ENCODE measurements at places on chromosomes 5 and 9. TPM values are rescaled to one million over a fixed set of nuclear protein-coding genes. Genes with fewer than 3 reads are reported as not detected.
A peak's percentile ranks its signal among the peaks of the same experiment; 100 is the strongest.

DNA sequence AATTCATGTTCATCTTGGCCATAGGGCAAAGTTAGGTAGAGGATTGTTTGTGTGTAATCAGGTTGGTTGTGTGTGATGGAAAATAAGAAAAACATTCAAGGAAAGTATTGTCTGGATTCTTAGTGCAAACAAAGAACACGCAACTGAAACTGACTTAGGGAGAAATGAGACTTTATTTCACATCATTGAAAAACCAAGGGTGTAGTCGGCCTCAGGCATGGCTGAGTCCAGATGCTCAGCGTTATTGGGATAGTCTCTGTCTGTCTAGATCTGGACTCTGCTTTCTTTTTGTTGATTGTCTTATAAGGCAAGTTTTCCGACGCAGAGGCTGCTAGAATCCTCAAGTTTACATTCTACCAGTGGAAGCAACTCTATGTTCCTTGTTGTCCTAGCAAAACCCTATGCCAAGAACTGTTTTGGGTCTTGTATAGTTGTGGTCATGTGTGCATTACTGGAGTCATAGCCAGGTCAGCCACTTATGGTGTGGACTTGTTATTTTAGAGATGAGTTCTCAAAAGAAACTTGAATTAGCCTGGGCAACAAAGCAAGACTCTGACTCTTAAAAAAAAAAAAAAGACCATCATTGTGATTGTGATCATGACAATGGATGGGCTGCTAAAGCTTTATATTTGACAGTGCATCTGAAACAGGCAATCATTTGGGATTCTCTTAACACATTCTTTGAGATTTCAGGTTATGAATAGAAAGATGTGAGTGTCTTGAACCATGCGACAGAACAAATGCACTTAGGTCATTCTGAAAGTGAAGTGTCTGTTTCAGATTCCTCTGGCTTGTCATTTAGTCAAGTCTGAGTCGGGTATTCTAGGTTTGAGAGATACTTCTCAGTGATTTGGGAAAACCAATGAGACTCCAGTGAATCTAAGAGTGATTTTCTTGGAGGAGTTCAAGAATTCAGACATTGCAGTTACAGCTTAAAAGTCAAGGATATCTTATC lies 82.6 kb downstream of the DOCK2 start:
- H3K27ac ChIP-seq, result no peak overlapping the region
- H3K4me3 ChIP-seq, result no peak overlapping the region
- H3K4me1 ChIP-seq, result no peaks in the 10 kb centered on the region
- peaks cover 95% of the 10 kb centered on the region for H3K36me3 ChIP-seq

DNA sequence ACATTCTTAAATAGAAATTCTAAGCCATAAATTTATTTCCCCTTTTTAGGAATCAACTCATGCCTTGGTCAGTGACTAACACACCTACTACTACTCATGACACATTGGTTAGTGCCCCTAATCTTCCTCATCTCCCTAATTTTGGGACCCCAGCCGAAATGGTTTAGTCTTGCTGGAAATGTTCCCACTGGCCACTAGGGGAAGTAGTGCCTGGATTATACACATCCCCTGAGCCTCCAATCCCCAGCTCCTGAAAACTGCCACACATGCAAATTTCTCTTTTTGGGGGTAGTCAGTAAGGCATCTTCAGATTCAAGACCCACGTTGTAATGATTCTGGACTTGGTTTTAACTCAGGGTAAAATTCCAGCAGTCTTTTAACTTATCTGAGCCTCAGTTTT lies 79.8 kb downstream of the HSD17B3 start:
- no peaks in the 10 kb centered on the region for H3K36me3 ChIP-seq
- DNase-seq, result no peak
- peaks cover 37% of the 10 kb centered on the region for H3K27me3 ChIP-seq
- no peak overlapping the region for H3K27ac ChIP-seq
- H3K4me3 ChIP-seq, result no peak overlapping the region

Gene ACOT12
- total RNA-seq, result not detected

Gene ELOVL7
- total RNA-seq, result 0.14 TPM

Gene GMCL2
- total RNA-seq, result not detected

Gene PCDH12
- not detected for total RNA-seq

Gene CSF2
- total RNA-seq, result not detected

Gene FRMD3
- 1.2 TPM for total RNA-seq

GRCh38 chr5:2782658-2783057 lies 31.2 kb upstream of the IRX2 start:
- H3K36me3 ChIP-seq, result no peaks in the 10 kb centered on the region
- H3K27me3 ChIP-seq, result peaks cover 8% of the 10 kb centered on the region
- no peak for DNase-seq
- H3K4me1 ChIP-seq, result no peaks in the 10 kb centered on the region
- H3K27ac ChIP-seq, result no peak overlapping the region

GRCh38 chr5:35709688-35710087 lies 92.0 kb downstream of the SPEF2 start:
- H3K4me3 ChIP-seq, result no peak overlapping the region
- no peaks in the 10 kb centered on the region for H3K4me1 ChIP-seq
- no peak overlapping the region for H3K27ac ChIP-seq

DNA sequence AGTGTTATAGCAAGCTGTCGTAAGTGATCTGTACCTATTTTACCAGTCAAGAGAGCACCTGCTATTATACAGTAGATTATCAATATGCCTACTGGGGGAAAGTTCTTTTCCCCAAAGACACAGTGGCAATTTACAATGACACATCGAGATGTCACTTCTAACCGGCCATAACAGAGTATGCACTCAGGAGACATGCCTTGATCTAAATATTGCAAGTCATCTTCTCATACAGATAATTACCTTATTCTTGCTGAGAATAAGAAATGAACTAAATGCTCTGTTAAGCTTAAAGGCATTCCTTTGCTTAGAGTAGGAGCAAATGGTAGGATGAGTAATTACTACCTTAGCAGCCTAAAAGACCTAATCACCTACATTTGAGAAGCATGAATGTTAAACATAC lies 71.6 kb downstream of the PKD2L2 start:
- no peaks in the 10 kb centered on the region for H3K36me3 ChIP-seq
- H3K27ac ChIP-seq, result no peak overlapping the region
- H3K27me3 ChIP-seq, result no peaks in the 10 kb centered on the region
- no peak for DNase-seq

DNA sequence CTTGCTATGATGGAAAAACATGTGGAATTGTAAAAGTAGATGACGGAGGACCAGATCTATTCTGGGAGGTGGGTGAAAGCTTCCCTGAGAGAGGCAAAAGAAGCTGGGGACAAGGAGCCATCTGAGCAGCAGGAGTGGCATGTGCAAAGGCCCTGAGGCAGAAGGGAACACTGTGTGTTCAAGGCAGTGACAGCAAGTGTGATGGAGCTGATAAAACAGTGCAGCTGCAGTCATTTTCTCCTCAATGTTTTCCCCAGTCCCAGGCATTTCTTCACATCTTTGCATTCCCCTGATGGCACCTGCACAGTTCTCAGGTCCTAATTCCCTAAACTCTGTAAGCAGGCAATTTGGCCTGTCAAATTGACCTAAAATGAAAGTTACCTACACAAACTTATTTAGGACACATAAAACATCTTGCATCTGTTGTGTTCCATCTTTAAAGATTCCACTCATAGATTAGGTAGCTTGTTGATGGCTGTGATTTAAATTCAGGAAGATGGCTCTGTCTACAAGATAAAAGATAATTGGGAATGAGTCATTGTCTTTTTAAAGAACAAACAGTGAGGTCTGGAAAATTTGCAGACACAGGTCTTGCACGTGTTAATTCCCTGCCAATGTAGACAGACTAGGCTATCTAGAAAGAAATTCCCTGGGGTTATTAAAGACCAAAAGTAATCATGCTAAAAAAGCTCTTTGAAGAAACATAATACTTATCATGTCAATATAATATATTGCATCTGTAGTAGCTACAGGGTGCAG lies 289.6 kb upstream of the SGCD start:
- no peak for DNase-seq
- H3K4me3 ChIP-seq, result no peak overlapping the region
- H3K27me3 ChIP-seq, result no peaks in the 10 kb centered on the region
- H3K27ac ChIP-seq, result no peak overlapping the region

Gene ZFP37
- total RNA-seq, result 3.0 TPM

Gene CCL28
- 15.8 TPM for total RNA-seq

Gene ARL14EPL
- total RNA-seq, result not detected

Gene TSSK1B
- total RNA-seq, result not detected

GRCh38 chr5:137221943-137222342 lies 277.2 kb downstream of the SPOCK1 start:
- H3K36me3 ChIP-seq, result no peaks in the 10 kb centered on the region
- no peak overlapping the region for H3K27ac ChIP-seq
- H3K4me3 ChIP-seq, result no peak overlapping the region

Gene DMAC1
- total RNA-seq, result 29.6 TPM

DNA sequence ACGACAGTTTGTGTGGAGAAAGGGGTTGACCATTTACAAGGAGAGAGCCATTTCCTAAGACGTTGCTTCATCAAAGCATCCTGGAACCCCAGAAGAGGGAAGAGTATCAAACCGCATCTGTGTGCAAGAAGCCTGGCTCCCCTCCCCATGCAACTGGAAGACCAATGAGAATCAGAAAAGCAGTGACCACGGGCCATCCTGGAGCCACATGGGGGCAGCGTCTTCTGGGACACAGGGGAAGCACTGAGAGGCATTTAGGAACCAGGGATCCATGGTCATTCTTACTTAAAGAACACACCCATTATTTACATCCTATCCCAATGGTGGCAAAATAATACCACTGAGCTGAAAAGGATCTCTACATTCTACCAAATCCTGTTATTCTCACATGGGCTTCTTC lies 29.3 kb downstream of the SEMA5A start:
- H3K27me3 ChIP-seq, result no peaks in the 10 kb centered on the region
- no peaks in the 10 kb centered on the region for H3K4me1 ChIP-seq
- H3K36me3 ChIP-seq, result no peaks in the 10 kb centered on the region

DNA sequence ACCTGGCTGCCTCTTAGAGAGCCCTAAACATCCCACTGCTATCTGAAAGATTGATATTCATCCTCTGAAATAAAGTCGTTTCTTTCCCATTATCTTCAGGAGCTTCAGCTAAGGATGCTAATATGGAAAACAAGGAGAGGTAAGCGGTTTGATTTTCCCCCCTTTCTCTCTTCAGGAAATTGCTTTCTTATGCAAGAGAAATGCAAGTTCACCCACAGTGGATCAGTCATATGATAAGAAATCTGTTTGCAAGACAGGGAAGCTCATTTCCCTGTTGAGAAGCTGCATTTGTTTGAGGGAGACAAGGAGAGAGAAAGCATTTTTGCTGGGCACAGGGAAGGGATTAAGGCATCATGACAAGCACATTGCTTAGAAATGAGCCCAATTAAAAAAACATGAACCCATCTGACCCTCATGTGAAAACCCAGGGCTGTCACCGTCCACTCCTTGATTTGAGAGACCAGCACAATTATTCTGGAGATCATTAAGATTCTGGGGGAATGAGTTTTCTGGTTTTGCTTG lies 53.7 kb upstream of the BOD1 start:
- DNase-seq, result no peak
- no peak overlapping the region for H3K27ac ChIP-seq
- no peaks in the 10 kb centered on the region for H3K36me3 ChIP-seq
- no peak overlapping the region for H3K4me3 ChIP-seq
- peaks cover 14% of the 10 kb centered on the region for H3K27me3 ChIP-seq

DNA sequence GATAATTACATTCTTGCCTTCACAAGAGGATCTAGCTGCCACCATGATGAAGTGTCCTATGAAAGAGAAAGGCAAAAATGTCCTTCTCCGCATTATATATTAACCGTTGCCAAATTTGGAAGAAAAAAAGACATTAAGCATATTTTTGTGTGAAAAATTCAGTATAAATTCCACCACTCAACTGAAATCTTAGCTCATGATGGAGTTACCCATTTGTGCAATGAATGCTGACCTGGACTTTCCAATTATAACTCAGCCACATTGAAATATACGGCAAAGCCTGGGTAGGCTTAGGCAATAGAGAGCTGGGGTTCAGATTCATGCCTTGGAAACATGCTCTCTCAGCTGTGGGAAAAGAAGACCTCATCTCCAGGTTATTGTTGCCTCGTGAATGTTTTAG lies 71.3 kb upstream of the VCAN start:
- no peaks in the 10 kb centered on the region for H3K36me3 ChIP-seq
- no peak overlapping the region for H3K4me3 ChIP-seq
- no peaks in the 10 kb centered on the region for H3K27me3 ChIP-seq
- H3K27ac ChIP-seq, result no peak overlapping the region
- DNase-seq, result no peak

Gene IFNA13
- total RNA-seq, result not detected

DNA sequence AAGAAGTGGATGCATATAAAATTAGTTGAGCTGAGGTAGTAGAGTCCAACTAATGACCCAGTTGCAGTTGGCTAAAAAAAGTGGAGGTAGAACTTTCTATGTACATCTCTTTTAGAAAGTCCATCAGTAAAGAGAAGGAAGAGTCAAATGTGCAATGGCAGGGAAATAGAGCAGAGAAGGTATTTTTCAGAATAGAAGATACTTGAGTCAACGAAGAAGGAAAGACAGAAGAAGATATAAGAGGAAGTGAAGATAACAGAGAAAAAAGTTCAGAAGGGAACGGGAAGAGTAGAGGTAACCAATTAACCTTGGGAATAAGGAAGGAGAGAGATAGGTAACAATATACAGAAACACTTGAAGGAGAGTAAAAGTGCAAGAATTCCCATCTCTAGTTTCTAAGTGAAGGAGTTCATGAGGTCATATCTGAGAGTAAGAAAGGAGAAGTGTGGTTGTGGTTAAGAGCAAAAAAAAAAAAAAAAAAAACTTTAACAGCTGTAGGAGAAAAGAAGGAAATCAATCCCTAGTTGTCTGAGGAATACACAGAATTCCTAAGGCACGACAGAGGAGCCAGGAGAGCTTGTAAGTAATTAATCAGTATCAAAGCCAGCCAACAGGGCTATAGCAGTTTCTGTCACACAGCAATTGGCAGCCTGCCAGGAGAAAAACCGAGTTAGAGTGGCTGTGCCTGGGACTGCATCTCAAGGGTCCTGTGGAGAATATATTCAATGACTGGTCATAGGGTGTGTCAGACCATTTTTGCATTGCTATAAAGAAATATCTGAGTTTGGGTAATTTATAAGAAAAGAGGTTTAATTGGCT lies 61.0 kb downstream of the ARL15 start:
- H3K4me3 ChIP-seq, result no peak overlapping the region
- H3K27ac ChIP-seq, result no peak overlapping the region
- H3K36me3 ChIP-seq, result no peaks in the 10 kb centered on the region
- peak; percentile 14 for DNase-seq

- H3K36me3 ChIP-seq, result peaks cover 11% of the 10 kb centered on the region
- H3K4me1 ChIP-seq, result peaks cover 20% of the 10 kb centered on the region
- no peak for DNase-seq
- H3K27me3 ChIP-seq, result no peaks in the 10 kb centered on the region
These were observed 916 bp downstream of the SHLD3 start for GRCh38 chr5:65625743-65626142.

DNA sequence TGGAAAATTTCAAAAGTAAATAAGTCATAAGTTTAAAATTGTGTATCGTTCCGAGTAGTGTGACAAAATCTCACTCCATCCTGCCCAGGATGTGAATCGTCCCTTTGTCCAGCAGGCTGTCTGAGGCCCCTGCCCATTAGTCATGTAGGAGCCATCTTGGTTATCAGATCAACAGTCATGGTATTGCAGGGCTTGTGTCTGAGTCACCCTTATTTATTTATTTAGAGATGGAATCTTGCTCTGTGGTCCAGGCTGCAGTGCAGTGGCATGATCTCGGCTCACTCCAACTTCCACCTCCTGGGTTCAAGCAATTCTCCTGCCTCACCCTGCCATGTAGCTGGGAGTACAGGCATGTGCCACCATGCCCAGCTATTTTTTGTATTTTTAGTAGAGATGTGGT lies 30.2 kb downstream of the ITGA2 start:
- peaks cover 6% of the 10 kb centered on the region for H3K27me3 ChIP-seq
- H3K27ac ChIP-seq, result no peak overlapping the region
- no peak overlapping the region for H3K4me3 ChIP-seq
- no peaks in the 10 kb centered on the region for H3K4me1 ChIP-seq

Gene C1QTNF2
- not detected for total RNA-seq

Gene PAEP
- total RNA-seq, result not detected

All from T-cell (primary cell).